ENCODE measurements at places on chromosomes 2 and 18.

DNA sequence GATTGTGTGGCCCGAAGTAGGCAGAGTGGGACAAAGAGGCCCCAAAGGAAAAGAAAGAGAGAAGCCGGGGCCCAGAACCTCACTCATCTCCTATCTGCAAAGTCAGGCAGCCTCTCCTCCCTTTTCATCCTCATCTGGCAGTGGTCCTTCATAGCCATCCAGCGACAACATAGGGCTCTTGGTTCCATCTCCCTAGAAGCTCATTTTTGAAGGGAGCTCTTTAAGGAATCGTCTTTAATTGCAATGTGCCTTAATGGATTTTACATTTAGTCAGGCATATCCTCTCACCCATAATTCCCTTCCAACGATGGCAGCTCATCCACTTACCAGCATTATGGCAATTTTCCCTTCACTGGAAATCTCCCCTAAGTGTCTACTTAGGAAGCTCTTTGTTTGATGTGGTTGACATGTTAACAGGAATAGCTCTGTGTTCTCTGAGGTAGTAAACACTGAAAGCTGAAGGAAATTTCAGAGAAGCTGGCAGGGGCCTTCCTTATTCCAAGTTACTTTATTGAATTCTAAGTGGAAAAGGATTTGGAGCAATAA is 780.6 kb downstream of the TSN start:
- DNase-seq = no peak

- no peak for DNase-seq
Observed at GRCh38 chr2:30445266-30445821, 1.7 kb upstream of the LCLAT1 start.

DNA sequence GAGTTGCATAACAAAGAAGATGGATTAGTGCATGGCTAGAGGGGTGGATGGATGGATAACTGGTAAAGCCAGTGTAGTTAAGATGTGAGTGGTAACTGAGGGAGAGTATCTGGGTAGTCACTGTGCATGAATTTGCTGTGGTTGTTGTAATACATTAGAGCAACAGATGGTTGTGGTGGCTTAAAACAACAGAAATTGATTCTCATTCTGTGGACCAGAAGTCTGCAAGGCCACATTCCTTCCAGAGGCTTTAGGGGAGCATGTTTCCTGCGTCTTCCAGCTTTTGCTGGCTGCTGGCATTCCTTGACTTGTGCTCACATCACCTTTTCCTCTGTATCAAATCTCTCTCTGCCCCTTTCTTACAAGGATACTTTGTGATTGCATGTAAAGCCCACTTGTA is 155.4 kb downstream of the ASB1 start:
- DNase-seq = no peak

DNA sequence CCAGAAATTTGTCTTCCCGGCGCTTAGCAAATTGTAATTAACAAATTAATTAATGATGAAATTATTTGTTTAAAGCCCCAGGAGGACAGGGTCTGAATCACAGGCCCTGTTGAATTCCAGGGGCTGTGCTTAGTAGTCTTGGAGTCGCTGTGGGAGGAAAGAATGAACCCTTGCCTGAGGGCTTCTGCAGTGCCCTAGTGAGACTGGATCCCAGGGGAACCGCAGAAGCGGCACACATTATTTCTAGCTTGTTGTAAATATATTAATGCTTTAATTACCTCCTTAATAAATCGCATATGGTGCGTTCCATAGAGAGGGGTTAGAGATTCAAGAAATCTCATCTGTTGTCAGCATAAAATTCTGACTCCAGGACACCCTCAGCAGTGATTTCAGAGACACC is 235.4 kb downstream of the CELF4 start:
- DNase-seq = no peak

DNA sequence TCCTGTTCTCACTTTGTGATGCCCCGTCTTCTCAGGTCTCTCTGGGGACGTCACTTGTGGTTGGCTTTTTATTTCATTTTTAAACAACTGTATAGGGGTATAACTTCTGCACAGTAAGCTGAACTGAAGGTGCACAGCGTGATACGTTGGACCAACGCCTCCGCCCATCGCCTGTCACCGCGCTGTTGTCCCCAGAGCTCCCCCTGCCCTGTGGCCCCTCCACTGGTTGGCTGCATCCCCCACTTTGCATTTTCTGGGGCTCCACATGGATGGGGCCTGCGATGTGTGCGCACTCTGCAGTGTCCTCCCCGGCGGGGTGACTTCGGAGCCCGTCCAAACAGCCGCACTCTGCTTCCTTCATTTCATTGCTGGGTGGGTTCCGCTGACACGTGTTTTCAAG is 14.3 kb downstream of the GPR35 start:
- DNase-seq = no peak

DNA sequence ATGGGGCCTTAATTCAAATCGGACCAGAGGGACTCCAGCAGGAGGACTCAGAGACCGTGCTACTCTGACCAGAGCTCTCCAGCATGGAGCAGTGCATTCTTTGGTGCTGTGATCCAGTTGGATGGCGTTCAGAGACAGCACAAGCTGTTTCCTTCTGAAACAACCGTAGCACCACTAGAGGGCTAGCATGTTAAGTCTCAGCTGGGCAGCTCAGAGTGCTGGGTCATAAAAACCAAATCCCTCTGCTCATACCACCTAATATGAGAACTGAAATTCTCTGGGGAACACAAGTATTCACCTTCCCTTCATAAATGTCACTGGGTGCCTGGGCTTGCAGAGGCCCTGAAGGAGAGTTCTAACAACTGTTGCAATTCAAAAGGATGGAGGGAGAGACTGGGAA is 97.7 kb upstream of the TFCP2L1 start:
- DNase-seq = no peak

DNA sequence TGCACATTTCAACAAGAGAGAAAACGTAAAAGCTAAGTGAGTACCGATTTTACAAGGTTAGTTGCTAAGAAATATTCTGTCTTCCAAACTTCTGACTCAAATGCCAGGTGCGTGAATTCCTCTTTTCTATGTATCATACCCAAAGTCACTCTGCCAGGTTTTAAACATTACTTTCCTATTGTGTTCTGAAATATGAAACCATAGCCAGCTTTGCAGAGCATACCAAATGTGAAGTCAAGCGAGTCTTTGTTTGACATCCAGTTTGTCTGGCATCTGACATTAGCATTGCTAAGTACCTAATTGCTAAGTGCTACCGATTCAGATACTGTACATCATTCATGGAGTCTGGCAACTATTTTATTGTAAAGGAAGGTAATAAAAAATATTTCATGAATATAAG is 321.9 kb upstream of the GALNT5 start:
- peak; percentile 34 for DNase-seq

GRCh38 chr2:6676241-6676640 is 189.5 kb downstream of the CMPK2 start:
- no peak for DNase-seq

- peak; percentile 40 for DNase-seq
Observed at GRCh38 chr18:36530676-36531405, 233.3 kb downstream of the FHOD3 start.

GRCh38 chr2:172334988-172335387 is 92.4 kb upstream of the ITGA6 start:
- no peak for DNase-seq

- no peak for DNase-seq
Observed at GRCh38 chr18:30903566-30903965, 139.0 kb downstream of the DSC3 start.

DNA sequence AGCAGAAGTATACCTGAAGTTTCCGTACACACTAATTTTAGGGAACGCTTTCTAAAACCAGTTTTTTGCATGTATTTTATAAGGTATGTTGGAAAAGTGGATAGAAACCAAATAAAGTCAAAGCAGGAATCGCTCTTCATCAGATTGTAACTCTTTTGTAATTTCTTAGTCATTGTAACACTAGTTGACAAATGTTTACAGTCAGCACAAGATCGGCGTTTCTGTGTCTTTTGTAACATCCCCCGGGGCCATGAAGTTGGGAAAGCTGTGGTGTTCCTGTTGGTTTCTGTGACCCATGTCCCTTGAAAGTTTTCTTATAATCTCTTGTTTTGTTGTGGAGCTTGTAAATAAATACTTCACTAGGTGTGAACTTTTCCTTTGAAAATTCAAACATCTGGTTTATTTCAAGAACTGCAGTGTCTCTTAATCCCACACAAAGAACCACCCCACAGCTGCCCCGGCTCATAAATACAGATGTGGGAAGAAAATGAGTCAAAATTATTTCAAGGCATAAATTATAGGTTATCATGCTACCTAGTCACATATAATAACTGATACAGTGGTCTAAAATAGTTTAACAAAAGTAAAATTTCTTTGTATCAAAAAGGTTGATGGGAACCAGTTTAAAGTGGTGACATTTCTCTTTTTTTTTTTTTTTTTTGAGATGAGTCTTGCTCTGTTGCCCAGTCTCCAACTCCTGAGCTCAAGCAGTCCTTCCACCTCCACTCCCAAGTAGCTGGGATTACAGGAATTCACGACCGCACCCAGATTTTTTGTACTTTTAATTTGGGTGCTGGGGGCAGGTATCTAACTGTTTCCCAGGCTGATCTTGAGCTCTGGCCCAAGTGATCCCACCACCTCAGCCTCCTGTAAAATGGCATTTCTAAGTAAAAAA is 751 bp upstream of the NMI start:
- DNase-seq = no peak

- DNase-seq = no peak
Observed at GRCh38 chr2:64105670-64106461, 38.4 kb downstream of the PELI1 start.

DNA sequence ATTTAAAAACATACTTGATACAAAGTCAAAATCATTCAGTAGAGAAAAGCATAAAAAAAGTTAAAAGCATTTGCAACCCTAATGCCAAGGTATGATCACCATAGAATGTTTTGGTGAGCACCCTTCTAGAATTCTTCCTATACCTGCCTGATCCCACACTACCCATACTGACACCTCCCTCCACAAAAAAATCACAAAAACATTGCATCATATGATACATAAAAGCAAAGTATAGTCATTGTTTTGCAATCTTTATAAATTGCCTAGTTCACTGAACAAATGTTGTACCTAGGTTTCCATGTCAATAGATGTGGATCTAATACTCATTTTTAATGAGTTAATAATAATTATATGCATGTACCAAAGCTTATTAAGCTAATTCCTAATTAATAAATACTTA is 54.1 kb downstream of the SLC9A4 start:
- DNase-seq = no peak

DNA sequence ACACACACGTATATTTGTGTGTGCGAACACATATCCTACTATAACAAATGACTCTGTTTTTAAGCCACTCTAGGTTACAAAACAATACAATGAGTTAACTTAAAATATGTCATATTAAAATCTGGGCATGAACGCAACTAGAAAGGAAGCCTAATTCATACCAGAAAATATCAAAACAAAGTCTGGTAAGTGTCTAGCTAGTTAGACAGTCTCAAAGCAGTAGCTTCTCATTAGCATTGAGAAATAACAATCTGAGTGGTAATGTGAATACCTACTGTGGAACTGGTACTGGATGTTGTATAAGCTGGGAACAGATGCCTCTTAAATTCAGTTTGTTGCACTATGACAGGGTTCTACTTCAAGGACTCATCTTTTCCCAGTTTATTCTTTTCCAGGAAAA is 32.5 kb upstream of the WIPF1 start:
- DNase-seq = no peak

DNA sequence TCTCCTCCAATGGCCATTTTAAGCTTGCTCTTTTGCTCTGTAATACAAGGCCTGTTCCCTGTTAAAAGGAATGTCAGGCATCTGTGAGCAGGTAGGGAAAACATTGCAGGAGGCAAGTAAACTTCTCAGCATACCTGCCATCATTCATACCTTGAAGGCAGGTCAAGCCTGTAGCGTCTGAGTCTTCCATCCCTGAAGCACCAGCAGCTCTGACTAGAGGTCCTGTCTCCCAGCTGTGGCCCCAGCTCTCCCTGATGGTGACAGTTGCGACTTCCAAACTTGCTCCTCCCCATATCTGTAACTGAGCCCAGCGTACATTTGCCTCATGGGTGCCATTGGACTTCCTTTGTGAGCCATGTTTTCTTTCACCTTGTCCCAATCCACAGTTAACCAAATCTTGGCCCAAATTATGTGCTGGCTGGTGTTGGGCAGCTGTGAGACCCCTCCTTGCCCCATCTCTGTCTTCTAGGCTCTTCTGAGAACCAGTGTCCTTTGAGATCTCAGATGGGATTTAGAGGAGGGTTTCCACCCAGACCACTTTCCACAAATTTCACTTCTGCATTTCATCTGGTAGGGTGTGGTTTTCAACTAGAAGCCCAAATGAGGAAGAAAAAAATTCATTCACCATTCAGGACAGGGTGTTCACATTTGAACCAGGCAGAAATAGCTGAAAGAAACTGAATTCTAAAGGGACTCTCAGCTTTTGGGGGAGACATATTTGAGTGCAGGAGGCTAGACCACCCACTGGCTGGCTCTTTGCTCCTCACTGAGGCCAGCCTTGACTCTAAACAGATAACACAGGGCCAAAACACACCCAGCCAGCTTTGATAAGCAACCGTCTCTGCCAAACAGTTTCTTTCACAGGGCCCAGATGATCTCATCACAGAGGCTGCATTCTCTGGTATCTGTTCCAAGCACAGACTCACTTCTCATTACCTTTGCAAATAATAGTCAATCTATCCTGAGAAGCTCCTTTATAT is 66.4 kb upstream of the MSH2 start:
- DNase-seq = no peak

DNA sequence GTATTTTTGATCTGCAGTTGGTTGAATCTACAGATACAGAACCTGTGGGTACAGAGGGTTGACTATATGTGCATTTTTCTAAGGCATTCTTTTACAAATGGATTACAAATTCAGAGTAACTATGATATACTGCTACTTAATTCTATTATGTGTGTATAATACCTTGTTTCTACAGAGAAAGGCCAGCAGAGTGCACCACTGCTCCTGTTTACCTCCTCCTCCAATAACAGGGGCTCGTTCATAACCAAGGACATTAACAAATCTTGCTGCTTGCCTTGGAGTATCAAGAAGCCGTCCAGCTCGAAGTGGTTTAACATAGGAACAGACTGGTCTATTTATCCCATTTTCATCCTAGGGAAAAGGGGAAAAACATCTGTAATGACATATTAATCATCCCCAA is 16.4 kb downstream of the CEP76 start:
- DNase-seq = no peak

DNA sequence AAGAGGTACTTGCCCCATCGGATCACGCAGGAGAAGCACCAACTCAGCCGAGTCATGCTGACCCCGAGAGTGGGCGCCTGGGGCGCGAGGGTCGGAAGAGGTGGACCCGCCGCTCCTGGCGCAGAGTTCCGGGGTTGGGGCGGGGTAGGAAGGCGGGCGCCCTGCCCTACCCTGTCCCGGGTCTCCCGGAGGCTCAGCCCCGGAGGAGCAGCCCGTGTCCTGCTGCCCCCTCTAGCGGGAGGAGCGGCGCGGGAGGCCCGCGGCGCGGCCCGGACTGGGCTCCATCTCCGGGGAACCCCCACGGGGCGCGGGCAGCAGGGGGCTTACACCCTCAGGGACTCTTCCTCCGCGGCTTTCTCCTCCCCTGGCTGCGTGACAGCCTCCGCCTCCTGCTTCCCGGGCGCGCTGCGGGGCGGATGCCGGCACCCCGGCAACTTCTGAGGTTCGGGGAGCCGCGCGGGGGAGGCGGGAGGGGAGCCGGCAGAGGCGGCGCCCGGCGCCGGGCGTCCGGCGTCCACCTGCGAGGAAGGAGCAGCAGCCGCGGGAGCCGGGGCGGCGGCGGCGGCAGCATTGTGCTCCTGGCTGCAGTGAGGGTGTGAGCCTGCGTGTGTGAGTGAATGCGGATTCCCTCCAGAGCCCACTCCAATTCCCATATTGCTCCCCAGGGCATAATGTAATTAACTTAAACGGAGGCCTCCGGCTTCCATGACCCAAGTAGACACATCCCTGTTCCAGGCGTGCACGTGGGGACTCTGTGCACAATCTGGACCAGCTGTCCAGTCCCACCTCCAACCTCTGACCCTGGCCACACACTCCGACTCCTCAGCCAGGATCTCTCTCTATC is 7.6 kb upstream of the TNS1 start:
- no peak for DNase-seq

Data from NCI-H446 treated with DMSO at 0.1 percent for 48 hours (cell line).